CD14-positive monocyte (primary cell): ENCODE measurements at places on chromosomes 6 and 20.

DNA sequence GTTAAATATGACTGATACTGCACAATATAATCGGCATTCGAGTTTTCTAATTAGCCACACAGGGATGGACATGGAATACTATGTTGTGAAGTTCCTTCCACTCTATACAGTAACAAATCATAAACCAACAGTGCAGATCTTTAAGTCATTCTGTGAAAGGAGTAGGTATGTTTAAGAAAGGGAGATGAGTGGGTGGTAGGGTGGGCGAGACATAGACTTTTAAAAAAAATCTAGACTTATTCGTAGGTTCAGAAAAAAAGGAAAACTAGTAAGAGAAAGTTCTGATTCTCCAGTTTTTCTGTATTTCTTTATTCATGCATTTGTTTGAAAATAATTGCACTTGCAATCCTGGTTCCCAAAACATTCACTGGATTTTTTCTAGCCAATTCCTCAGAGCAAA lies 61.8 kb downstream of the SYNDIG1 start:
- no peak for DNase-seq

GRCh38 chr6:26607434-26608230 lies 10.9 kb downstream of the ABT1 start:
- peak; percentile 36 for DNase-seq

DNA sequence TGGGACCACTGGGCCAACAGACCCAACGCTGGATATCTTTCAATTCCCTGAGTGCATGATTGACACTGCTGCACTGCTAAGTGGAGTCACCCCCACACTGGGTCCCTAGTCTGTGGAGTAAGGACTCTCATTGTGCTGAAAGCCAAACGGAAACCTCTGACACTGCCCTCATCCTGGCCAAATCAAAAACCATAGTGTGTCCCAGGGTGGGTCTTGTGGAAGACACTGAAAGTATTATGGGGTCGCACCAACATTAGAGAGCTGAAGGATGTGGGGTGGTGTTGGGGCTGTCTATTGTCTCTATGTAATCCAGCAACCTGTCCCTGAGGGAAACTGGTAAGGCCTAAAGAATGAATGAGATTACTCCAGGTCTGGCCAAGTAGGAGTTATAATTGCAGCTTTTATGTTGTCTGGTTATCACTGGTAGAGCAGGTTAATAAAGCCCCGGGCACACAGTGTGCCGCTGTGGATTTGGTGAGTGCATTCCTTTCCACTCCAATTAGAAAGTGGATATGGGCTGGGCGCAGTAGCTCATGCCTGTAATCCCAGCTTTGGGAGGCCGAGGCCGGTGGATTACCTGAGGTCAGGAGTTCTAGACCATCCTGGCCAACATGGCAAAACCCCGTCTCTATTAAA lies 57.9 kb downstream of the HLA-A start:
- no peak for DNase-seq

- DNase-seq: no peak
These were observed 28.9 kb downstream of the TREM1 start for GRCh38 chr6:41257369-41258195.

GRCh38 chr6:15551798-15552197 lies 111.0 kb downstream of the DTNBP1 start:
- no peak for DNase-seq

- DNase-seq: no peak
These were observed 672.4 kb upstream of the MARCKS start for GRCh38 chr6:113184736-113185135.

GRCh38 chr20:38975539-38976120 lies 13.5 kb downstream of the DHX35 start:
- no peak for DNase-seq
